AG08395 (cell line): ENCODE measurements at places on chromosomes 6 and 20.
A peak's percentile ranks its signal among the peaks of the same experiment; 100 is the strongest.

GRCh38 chr6:100809346-100809745 lies 71.8 kb downstream of the ASCC3 start:
- DNase-seq: no peak

- peak; percentile 89 for DNase-seq
These were observed at the start of gene LAMA2 for GRCh38 chr6:128882991-128883611. TSS of gene LAMA2 (plus strand) at chr6:128883138. CDS start at chr6:128883246, 108 bp downstream.

DNA sequence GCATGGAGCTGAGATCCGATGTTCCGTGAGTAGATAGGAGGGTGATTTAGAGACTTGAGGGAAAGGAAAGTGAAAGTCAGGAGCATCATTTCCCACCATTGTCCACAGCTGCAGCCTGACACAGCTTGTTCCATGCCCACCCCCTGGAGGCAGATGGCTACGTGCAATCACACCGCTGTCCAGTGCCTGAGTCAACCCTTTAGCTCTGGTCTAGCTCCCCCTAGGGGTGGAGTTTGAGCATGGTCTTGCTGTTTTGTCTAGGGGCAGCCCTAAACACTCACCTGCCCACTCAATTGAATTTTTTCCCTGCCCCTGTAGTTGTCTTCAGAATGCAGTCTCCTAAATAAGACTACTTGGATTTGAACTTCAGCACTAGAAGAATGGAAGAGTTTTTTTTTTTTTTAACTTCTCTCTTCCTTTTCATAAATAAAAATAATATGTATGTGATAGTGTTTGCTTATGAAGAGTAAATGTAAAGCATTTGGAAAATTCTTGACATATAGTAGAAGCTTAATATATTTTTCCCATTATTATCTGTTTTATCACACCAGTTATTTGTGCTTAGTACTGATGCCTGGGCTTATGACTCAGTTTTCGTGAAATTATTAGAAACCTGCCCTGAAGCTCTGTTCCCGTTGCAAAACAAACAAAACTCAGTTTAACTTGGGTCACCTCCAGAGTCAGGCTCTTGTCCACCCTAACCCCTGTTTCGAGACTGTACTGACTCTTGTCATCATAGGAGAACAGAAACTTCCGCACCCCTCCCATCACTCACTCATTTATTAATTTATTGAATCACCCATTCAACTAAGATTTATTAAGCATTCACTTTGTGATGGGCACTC lies 814.8 kb downstream of the MAFB start:
- peak; percentile 83 for DNase-seq

DNA sequence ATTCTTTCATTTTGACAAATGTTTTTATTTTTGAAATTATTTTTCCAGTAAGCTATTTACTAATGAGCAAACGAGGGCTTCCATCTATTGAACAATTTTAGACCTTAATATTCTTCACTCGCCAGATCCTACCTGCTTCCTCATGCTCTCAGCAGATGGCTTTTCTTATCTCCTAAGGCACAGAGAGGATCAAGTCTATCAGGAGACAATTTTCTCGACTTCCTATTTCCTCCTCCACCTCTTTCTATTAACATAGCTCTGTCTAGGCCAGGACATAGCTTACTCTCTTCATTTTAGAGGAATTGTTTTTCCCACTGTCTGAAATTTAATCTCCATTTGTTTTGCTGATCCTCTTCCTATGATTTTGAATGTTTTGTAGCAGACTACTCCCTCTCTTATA lies 87.0 kb upstream of the MAN1A1 start:
- DNase-seq: no peak

DNA sequence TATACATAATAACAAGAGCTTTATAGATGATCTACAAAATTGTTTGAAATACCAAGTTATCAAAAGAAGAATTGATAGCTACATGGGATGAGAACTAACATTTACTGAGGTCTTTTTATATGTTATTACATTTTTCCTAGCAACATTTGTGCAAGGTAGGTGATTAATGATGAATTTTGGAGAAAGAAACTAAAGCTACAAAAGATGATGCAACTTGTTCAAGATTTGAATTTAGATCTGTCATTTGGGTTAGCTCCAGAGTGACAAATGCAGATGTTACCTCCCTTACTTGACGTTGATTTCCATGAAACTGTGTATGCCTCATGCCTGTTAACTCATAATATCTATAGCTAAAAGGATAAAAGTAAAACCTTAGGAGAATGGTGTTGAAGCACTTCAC lies 84.5 kb upstream of the EYA4 start:
- no peak for DNase-seq

GRCh38 chr20:9611921-9612320 lies 97.5 kb downstream of the LAMP5 start:
- no peak for DNase-seq

- no peak for DNase-seq
These were observed 203.5 kb downstream of the EPM2A start for GRCh38 chr6:145531822-145532221.

- DNase-seq: no peak
These were observed 62.1 kb downstream of the TBXT start for GRCh38 chr6:166105341-166106075.

- no peak for DNase-seq
These were observed 752.6 kb upstream of the MARCKS start for GRCh38 chr6:113104541-113104940.

DNA sequence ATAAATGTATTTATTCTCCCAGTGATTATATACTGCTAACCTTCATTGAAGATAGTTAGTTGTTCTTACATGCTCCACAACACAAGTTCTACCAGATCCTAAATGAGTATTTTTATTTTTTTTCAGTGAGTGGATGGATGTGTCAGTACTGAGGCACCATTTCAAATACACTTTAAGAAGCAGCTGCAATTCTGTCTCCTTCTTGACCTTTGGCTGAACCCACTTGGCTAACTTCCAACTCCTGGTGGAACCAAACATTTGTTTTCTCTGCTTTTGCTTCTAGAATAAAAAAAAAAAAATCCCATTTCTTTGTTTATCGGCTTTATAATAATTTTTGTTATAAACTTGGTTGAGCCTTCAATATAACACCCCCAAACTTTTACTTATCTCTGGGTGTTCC lies 458.3 kb upstream of the MAP3K7 start:
- no peak for DNase-seq

DNA sequence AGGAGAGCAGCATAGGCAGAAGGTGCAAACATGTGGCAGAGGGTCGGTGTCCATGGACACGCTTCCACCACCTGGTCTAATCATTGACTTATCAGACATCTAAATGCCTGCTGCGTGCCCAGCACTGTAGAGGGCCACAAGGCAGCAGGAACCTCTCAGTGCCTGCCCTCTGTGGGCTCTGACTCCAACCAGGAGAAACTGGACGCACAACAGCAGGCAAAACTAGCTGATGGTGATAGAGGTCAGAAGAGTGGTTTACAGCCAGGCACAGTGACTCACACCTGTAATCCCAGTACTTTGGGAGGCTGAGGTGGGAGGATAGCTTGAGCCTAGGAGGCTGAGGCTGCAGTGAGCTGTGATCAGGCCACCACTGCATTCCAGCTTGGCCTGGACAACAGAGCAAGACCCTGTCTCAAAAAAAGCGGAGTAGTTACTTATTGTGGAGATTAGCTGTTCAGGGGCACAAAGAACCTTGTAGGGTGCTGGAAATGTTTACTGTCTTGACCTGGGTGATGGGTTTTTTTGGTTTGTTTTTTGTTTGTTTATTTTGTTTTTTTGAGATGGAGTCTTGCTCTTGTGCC lies 46.5 kb downstream of the PPARD start:
- no peak for DNase-seq

DNA sequence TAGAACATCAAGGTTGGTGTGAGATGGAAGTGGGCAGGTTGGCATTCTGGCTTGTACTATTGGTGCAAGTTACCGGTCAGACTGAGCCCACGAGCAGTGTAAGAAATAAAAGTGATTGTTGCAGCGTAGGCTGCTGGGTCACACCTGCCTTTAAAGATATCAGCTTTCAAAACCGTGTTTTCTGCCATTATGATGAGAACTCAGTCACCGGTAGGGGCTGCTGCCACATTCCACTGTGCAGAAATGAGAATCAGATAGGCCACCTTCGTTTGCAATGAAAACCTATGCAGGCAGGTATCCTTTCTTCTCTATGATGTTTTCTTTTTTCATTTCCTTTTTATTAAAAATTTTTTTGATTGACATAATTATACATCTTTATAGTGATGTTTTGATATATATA lies 168.5 kb downstream of the MYLK4 start:
- no peak for DNase-seq

- no peak for DNase-seq
These were observed 55.6 kb downstream of the EZR start for GRCh38 chr6:158763434-158764182.

- no peak for DNase-seq
These were observed 287.2 kb downstream of the QKI start for GRCh38 chr6:163701762-163702161.

DNA sequence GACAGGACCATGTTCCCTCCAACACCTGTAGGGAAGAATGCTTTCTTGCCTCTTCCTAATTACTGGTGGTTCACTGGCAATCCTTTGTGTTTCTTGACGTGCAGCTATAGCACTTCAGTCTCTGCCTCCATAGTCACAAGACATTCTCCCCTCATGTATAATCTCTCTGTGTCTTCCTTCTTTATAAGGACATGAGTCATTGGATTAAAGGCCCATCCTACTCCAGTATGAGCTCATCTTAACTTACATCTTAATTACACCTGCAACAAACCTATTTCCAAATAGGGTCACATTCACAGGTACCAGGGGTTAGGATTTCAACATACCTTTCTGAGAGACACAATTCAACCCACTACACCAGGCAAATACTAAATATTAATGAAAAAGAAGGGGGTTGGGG lies 213.6 kb downstream of the RNGTT start:
- no peak for DNase-seq

- DNase-seq: no peak
These were observed 127.5 kb upstream of the SMLR1 start for GRCh38 chr6:130699742-130700141.

- no peak for DNase-seq
These were observed 10.6 kb upstream of the NDRG3 start for GRCh38 chr20:36756496-36756895.

DNA sequence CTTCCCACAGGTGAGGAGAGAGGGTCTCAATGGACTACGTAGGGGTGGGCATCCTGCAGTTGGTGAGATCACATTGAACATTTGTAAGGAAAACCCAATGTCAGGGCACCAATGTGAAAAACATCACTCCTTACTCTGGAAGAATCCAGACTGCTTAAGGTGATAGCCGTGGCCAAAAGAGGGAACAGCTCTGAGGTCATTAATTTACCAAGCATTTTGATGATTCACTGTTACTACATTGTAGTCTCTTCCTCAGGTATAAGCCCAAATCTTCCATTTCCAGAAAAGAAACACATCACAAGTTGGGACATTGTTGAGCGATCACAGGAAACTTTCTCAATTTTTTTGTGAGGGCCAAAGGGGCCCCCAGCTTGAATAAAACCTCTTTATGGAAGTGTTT lies 61.1 kb upstream of the SPTLC3 start:
- no peak for DNase-seq
